ENCODE measurements at places on chromosomes 2 and 18.

DNA sequence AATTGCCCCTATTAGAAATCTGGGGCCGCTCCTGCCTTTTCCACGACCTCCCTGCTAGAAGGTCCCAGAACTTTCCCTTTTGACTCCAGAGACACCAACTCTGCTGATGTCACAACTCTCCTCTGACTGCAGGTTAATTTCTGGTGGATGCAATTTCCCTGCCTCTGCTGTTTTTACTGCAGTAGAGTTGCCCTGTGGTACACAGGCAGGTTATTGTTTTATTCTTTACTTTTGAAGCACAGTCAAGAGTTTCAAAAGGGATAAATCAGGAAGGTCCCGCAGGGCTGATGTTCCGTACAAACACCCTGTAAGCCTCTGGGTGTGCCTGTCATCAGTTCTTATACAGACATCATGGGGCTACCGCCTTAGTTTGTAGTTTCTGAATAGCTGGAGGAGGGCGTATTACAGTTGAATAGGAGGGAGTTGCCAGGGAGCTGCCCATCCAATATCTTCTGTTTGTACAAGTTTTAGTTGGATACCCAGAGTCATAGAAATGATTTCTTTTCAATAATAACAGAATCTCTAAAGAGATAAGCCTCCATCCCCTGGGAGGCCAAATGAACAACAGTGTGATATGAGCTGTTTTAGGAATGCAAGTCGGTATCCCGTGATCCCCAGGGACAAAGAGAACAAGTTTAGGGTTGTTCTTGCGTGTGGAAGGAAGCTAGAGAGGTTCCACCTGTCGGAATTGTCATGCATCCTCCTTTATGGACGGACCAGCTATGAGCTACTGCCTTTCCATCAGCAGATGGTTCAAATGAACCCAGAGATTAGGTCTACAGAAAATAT lies 108.4 kb upstream of the COPS8 start:
- DNase-seq: no peak

- no peak for DNase-seq
These were observed 3.5 kb upstream of the ATL2 start for GRCh38 chr2:38380397-38381130.

DNA sequence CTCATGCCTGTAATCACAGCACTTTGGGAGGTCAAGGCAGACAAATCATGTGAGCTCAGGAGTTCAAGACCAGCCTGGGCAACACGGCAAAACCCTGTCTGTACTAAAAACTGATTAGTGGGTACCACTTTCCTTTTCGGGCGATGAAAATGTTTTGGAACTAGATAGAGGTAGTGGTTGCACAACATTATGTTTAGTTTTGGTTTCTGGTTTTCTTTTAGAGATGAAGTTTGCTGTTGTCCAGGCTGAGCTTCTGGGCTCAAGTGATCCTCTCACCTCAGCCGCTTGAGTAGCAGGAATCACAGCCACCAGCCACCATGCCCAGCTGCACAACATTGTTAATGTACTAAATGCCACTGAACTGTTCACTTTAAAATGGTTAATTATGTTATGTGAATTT lies 27.6 kb downstream of the AAK1 start:
- no peak for DNase-seq

- no peak for DNase-seq
These were observed 249.8 kb downstream of the NBAS start for GRCh38 chr2:15311201-15311907.

GRCh38 chr2:220574038-220574437 lies 946.6 kb downstream of the SLC4A3 start:
- DNase-seq: no peak

- DNase-seq: no peak
These were observed 2.4 kb downstream of the HNRNPLL start for GRCh38 chr2:38600242-38600891.

GRCh38 chr18:27985832-27986231 lies 191.1 kb downstream of the CDH2 start:
- DNase-seq: no peak

DNA sequence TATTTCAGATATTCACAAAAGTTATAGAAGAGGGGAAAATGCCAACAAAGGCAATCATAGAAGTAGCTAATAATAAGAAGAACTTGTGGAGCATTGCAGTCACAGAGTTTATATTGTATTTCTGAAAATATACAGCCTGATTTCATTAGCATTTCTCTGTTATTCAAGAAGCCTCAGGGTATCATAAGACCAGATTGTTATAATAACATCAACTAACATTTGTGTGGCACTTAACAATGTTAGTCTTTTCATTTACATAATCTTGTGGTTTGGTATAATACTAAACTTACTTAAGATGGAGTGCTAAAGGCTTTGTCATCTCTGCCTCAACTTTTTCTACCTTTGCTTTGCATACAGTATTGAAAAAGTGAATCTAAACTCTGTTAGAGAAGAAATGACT lies 61.6 kb upstream of the TACR1 start:
- DNase-seq: no peak

DNA sequence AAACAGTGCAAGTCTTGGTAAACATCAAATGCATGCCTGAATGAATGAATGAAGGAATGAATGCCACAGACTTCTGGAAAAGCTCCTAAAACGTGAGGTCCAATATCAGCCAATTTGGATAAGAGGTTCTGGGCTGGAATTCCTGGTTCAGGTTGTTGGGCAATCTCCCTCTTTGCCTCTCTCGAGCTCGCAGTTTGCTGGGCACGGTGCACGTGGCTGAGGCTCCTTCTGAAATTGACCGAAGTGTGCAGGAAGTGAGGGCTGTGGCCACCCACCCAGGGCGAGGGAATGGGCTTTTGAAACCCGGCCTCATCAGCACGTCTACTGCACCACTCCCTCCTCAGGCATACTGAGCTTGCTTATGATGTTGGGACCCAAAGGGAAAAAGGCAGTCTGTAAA lies 288.8 kb upstream of the HS6ST1 start:
- no peak for DNase-seq

DNA sequence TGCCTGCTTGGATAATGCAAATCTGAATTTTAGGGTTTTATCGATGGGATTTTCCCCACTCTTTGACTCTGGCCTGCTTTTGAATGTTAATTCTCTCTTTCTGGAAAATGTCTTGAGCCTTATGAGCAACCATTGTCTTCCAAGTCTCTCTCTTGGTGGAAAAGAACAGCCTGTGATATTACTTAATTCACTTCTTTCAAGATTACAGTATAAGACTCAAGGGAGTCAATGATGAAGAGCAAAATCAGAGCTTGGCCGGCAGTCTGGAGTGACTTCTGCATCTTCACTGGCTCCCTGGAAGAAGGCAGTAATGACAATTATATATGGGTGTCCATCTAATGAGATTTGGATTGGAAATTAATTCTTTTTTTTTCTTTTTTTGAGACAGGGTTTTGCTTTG lies 122.9 kb upstream of the ZEB2 start:
- no peak for DNase-seq

DNA sequence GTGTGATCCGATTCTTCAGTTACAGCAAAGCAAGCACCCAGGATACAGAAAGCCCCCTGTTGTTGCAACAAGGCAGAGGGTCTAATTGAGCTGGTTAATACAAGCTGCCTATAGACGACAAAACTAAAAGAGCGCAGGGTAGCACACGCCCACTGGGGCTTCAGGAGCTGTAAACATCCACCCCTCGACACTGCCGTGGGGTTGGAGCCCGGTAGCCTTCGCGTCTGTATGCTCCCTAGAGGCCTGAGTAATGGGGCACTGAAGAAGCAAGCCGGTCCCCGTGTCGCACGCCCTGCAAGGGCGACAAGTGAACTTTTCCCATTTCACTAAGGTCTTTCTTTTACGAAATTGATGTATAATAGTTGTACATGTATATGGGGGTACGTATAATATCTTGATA lies 24.7 kb upstream of the CHRNA1 start:
- no peak for DNase-seq

- DNase-seq: no peak
These were observed 186.1 kb downstream of the TWIST2 start for GRCh38 chr2:239033801-239034560.

- no peak for DNase-seq
These were observed 23.9 kb downstream of the CTLA4 start for GRCh38 chr2:203891474-203891873.

- DNase-seq: no peak
These were observed 124.0 kb downstream of the OSBPL1A start for GRCh38 chr18:24273596-24273995.

DNA sequence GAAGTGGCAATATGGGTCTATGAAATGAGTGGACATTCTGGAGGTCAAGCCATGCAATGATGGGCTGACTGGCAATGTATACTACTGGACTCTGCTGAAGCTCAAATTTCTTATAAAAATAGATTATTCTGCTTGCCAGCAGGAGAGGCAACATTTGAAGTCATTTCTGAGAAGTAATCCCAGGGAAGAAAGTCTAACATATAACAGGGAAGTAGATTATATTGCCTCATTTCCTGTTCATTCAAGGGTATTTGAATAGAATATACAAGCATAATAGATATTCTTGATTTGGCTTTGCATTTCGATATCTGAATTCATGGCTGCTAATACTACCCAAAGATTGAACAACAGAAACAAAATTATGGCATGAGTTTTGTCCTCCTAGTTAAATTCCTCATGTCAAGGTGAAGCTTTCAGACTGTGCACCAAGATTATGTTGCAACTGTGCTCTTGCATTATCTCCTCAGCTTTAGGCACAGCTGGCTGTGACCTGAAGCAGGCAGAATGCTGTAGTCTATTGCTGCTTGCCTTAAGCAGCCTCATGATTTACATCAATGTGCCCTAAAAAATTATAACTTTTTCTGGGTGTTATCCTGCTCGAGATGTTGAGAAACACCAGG lies 13.3 kb upstream of the TMX3 start:
- DNase-seq: no peak

DNA sequence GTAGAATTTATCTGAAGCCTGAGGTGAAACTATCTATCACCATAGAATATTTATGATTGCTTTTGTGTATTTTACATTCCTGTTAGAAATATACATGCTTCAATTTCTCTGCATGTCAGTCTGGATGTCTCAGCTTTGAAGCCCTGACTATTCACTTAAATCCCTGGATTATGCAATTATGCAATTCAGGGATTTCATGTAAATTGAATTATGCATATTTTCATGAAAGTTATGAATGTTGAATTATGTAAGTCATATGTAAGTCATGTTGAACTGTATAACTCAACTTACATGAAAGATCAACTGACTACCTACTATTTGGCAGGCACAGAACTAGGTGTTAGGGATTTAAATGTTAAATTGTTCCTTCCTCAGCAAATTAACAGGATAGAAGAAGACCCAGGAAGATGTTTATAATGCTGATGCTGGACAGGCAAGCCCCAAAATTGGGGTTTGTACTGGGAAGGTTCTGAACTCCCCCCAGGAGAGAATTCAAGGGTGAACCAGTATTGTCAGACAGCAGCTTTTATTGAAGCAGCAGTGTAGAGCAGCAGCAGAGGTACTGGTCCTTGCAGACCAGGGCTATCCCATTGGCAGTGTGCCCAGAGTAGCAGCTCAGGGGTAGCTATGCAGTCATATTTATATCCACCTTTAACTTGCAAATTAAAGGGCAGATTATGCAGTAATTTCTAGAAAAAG lies 236.5 kb downstream of the ZNF804A start:
- DNase-seq: no peak

DNA sequence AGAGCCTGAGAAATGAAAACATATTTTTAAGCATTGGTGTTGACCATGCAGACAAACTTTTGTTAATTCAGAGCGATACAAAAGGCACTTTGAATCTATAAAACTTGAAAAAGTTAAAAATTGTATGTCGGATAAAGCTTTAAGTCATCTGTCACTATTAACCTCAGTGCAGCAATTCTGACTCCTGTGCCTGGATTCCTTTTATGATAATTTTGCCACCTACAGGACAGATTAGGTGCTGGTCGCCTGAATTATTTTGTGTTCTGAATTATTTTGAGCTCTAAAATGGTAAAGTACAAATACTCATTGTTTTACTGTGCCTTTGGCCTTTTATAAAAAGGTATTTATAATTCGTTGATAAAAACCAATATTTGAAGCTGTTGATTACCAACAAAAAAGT lies 19.4 kb upstream of the RNF138 start:
- no peak for DNase-seq

DNA sequence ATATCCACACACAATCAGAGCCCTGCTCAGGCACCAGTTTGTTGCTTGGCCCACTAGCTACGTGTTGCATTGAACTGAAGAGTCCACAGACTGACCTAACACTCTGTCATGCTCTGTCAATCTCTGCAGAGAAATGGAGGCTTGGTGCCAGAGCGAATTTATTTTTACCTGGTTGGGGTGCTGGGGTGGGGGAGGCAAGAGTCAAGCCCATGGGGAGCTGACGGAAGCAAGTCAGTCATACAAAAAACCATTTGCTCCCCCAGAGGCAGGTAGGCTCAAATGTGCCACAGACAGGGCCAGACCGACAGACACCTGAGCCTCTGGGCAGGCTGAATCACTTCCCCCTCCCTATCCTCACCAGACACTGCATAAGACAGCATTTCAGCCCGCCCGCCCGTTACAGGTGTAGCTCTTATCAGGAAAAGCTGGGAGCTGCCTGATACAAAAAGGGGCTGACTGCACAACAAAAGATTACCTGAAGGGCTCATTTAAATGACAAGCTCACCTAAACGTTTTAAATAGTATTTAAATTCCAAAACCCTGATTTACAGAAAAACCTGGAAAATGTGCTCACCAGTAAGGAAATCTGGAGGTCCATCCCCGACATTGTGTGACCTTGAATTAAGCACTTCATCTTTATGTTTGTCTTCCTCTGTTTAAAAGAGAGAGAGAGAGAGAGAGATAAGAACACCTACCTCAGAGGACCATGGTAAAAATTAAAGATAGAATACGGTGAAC lies 2.1 kb upstream of the PCBP1 start:
- no peak for DNase-seq

DNA sequence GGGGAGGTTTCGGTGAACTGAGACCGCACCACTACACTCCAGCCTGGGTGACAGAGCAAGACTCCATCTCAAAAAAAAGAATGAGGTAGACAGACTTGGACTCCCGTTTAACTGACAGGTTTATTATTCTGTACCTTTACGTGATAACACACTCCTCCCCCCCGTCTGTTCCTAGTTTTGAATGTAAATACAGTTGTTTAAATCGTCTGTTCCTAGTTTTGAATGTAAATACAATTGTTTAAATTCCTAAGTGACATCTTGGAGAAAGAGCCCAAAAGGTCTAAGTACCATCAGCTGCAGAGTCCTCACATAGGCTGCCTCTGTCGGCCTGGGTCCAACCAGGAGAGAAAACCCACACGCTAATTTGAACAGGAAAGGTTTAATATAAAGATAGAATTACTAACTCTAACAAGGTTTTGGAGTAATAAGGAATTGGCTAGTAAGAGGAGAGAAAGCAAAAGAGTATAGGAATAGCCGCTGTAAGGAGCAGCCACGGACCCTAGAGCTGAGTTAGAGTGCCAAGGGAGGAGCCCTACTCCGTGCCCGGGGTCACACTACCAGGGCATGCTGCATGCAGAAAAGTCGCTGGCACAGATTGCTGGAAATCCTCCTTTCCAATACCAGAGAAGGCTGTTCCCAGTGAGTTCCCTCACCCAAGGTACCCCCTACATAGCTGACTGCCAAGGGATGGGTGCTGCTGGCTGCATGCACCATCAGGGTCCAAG lies 83.5 kb upstream of the RANBP2 start:
- DNase-seq: no peak

GRCh38 chr2:11699686-11700670 lies 30.0 kb upstream of the NTSR2 start:
- DNase-seq: no peak

GRCh38 chr2:219118504-219118903 lies 42.1 kb downstream of the NHEJ1 start:
- no peak for DNase-seq

- DNase-seq: no peak
These were observed 4.7 kb upstream of the OSBPL1A start for GRCh38 chr18:24402209-24402785.

GRCh38 chr2:9390991-9391390 lies 32.3 kb downstream of the ITGB1BP1 start:
- DNase-seq: no peak

- no peak for DNase-seq
These were observed 144.6 kb downstream of the LPIN1 start for GRCh38 chr2:11891028-11891427.
